ENCODE measurements at places on chromosomes 7 and 10.

GRCh38 chr7:115122388-115122787 is 200.5 kb downstream of the MDFIC start:
- H3K4me1 ChIP-seq, result no peaks in the 10 kb centered on the region
- no peaks in the 10 kb centered on the region for H3K36me3 ChIP-seq
- no peak overlapping the region for H3K27ac ChIP-seq

DNA sequence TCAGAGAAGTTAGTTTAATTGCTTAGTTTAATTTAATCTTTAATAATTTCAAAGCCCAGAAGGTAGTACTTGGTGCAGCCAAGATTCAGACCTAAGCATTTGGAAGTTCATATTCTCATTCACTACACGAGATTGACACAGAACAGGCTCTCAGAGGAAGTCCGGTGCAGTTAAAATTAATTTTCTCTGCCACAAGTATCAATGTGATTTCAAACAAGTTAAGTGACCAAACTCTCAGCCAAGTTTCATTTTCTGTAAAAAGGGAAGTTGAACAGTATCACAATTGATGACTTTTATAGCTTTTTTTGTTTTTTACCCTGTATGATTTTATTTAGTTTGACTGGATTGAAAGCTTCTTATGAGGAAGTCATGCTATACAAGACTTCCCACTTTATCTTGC is 1494.9 kb upstream of the LRRTM3 start:
- no peaks in the 10 kb centered on the region for H3K4me1 ChIP-seq
- H3K36me3 ChIP-seq, result no peaks in the 10 kb centered on the region
- no peak overlapping the region for H3K4me3 ChIP-seq
- no peak for DNase-seq

DNA sequence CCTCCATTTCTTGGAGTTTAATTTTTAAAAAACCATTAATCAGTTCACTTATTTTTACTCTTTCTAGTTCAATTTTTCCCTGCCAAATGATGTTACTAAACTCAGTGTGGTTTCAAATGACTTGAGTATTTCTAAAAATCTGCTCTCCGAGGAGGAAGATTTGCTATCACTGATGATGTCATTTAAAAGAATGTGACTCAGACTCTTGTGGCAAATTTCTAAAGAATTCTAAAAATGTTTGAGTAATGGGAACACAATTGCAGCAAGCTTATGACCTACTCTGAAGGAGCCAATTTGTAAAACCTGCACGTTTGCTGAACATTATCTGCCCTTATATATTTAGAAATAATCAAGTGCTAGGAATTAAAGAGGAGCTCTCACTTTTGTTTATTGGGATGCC is 88.6 kb downstream of the SPAG6 start:
- no peak for DNase-seq
- no peak overlapping the region for H3K4me3 ChIP-seq
- H3K27me3 ChIP-seq, result peaks cover 21% of the 10 kb centered on the region
- H3K36me3 ChIP-seq, result no peaks in the 10 kb centered on the region
- H3K4me1 ChIP-seq, result 0 out of 2 replicates have a peak, but pooled peaks cover 3% of the 10 kb centered on the region

GRCh38 chr7:111108000-111108399 is 17.1 kb downstream of the LRRN3 start:
- no peak overlapping the region for H3K4me3 ChIP-seq
- no peaks in the 10 kb centered on the region for H3K27me3 ChIP-seq
- no peaks in the 10 kb centered on the region for H3K4me1 ChIP-seq
- H3K27ac ChIP-seq, result no peak overlapping the region
- DNase-seq, result no peak
- no peaks in the 10 kb centered on the region for H3K36me3 ChIP-seq

GRCh38 chr10:48620719-48621118 is 15.8 kb upstream of the ARHGAP22 start:
- no peaks in the 10 kb centered on the region for H3K27me3 ChIP-seq
- no peaks in the 10 kb centered on the region for H3K4me1 ChIP-seq
- no peak overlapping the region for H3K27ac ChIP-seq
- no peaks in the 10 kb centered on the region for H3K36me3 ChIP-seq
- DNase-seq, result no peak

DNA sequence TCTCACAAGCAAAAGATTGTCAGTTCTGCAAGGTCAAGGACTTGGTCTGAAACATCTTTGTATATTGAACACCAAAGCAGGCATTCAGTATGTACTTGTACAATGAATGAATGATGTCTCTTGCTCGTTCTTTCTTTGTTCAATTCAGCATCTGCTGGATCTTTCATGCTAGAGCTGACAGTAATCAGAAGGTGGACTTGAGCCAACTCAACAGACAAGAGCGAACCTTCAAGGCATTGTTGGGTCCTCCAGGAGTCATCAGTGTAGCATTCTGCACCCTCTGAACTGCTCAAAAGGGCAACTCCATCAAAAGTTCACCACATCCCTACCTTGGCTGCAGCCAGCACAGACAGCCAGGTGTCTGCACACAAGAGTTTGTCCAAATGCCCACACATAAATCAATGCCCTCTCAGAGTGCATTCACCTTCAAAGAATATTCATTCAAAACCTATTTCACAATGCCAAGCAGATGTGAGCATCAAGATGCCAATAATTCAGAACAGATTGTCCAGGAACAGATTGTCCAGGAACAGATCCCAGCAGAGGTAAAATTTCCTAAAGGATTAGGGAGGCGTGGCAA is 386.7 kb downstream of the CALN1 start:
- no peak for DNase-seq
- H3K27me3 ChIP-seq, result no peaks in the 10 kb centered on the region
- H3K4me3 ChIP-seq, result no peak overlapping the region
- H3K27ac ChIP-seq, result no peak overlapping the region
- H3K4me1 ChIP-seq, result no peaks in the 10 kb centered on the region

DNA sequence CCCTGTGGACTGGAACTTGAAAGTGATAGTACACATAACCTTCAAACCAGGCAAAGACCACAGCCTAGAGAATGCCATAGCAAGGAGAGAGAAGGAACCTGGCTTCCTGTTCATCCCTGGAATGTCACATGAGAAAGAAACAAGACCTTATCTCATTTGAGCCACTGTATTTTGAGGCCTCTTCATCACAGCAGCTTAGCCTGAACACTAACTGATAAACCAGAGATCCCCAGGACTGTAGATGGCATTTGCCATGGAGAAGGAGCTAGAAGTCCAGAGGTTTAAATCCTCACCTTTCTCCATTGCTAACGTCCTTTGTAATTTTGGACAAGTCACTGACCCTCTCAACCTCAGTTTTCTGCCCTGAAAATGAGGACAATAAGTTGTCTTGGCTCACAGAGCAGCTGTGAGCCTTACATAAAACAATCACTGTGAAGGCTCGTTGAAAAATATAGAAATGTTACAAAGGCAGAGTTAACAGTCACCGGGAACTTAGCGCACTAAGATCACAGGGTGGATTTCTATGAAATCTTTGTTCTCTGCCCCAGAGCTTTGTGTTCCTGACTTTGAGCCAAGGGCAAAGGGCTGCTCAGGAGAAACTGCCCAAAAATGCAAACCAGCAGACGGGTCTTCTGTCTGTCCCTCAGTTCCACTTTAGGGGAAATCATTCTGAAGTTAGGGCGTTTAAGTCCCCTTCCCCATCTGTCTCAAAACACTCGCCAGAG is 197.0 kb downstream of the USP6NL start:
- H3K4me1 ChIP-seq, result no peaks in the 10 kb centered on the region
- DNase-seq, result no peak
- no peaks in the 10 kb centered on the region for H3K36me3 ChIP-seq
- H3K27ac ChIP-seq, result no peak overlapping the region
- no peaks in the 10 kb centered on the region for H3K27me3 ChIP-seq

GRCh38 chr7:3272691-3273141 is 28.3 kb upstream of the SDK1 start:
- no peaks in the 10 kb centered on the region for H3K36me3 ChIP-seq
- no peaks in the 10 kb centered on the region for H3K27me3 ChIP-seq
- no peak for DNase-seq
- H3K4me3 ChIP-seq, result no peak overlapping the region
- H3K4me1 ChIP-seq, result no peaks in the 10 kb centered on the region

- H3K4me3 ChIP-seq, result no peak overlapping the region
- no peak overlapping the region for H3K27ac ChIP-seq
- no peaks in the 10 kb centered on the region for H3K36me3 ChIP-seq
- H3K4me1 ChIP-seq, result no peaks in the 10 kb centered on the region
These were observed 5.7 kb upstream of the ZC3HAV1L start for GRCh38 chr7:139041378-139042085.

DNA sequence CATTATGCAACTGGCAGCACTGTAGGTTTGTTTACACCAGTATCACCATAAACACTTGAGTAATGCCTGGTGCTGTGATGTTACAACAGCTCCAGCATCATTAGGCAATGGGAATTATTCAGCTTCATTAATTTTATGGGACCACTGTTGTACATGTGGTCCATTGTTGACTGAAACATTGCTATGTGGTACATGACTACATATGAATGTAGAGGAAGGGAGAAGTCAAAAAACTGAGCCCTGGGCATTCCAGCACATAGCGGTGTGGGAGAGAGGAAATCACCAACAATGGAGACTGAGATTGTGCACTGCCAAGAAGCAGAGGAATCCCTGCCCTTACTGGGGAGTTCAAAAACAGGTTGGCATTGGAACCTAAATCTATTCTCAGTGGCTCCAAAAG is 89.0 kb downstream of the TRIM24 start:
- no peak overlapping the region for H3K27ac ChIP-seq
- no peak for DNase-seq
- H3K36me3 ChIP-seq, result peaks cover 32% of the 10 kb centered on the region
- H3K4me3 ChIP-seq, result no peak overlapping the region
- no peaks in the 10 kb centered on the region for H3K4me1 ChIP-seq

DNA sequence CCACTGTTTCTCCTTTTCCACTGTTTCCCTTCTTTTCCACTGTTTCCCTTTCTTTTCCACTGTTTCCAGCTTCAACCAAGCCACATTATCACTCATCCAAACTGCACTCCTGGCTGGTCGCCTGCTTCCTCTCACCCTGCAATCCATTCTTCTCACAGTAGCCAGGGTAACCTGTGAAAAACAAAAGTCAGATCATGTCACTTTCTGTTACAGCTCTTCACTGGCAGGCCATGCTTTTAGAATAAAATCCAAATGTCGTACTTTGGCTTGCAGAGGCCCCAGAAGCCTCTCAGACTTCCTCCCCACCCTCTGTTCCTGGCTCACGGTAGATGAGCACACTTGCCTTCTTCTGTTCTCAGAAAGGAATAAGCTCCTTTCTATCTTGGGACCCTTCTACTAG is 33.9 kb downstream of the STARD3NL start:
- no peak overlapping the region for H3K4me3 ChIP-seq
- H3K27me3 ChIP-seq, result no peaks in the 10 kb centered on the region
- peaks cover 1% of the 10 kb centered on the region for H3K4me1 ChIP-seq
- H3K27ac ChIP-seq, result no peak overlapping the region
- no peaks in the 10 kb centered on the region for H3K36me3 ChIP-seq
- no peak for DNase-seq

- H3K27ac ChIP-seq, result no peak overlapping the region
- H3K36me3 ChIP-seq, result no peaks in the 10 kb centered on the region
- DNase-seq, result no peak
- peaks cover 1% of the 10 kb centered on the region for H3K4me1 ChIP-seq
- H3K4me3 ChIP-seq, result no peak overlapping the region
- H3K27me3 ChIP-seq, result no peaks in the 10 kb centered on the region
These were observed 149.6 kb downstream of the BICC1 start for GRCh38 chr10:58662314-58662713.

GRCh38 chr10:75434291-75434690 is 2.9 kb downstream of the LRMDA start:
- no peak overlapping the region for H3K4me3 ChIP-seq
- peaks cover 60% of the 10 kb centered on the region for H3K27me3 ChIP-seq
- H3K27ac ChIP-seq, result no peak overlapping the region
- no peak for DNase-seq

GRCh38 chr7:134731616-134732015 is 47.8 kb upstream of the CALD1 start:
- H3K36me3 ChIP-seq, result no peaks in the 10 kb centered on the region
- H3K27ac ChIP-seq, result no peak overlapping the region
- no peak overlapping the region for H3K4me3 ChIP-seq
- DNase-seq, result no peak
- H3K4me1 ChIP-seq, result no peaks in the 10 kb centered on the region

DNA sequence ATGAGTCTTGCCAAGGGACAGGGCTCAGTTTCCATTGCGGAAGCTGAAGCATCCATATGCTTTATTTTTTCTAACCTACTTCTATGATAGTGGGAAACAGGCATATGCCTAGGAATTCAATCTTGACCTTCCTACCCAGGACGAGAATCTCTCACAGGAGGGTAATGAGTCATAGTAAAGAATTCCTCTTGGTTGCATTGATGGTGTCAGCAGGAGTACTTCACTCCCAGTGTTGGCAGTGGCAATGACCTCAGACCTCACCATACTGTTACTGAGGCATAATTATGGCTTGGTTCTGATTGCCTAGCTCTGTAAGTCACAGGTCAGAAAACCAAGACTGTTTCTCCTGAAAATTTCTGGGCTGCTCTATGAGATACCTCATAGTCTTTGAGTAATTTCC is 552.9 kb downstream of the ARL4A start:
- peak; percentile 1 for DNase-seq
- H3K27me3 ChIP-seq, result no peaks in the 10 kb centered on the region
- no peak overlapping the region for H3K27ac ChIP-seq
- no peaks in the 10 kb centered on the region for H3K4me1 ChIP-seq
- no peaks in the 10 kb centered on the region for H3K36me3 ChIP-seq
- no peak overlapping the region for H3K4me3 ChIP-seq

DNA sequence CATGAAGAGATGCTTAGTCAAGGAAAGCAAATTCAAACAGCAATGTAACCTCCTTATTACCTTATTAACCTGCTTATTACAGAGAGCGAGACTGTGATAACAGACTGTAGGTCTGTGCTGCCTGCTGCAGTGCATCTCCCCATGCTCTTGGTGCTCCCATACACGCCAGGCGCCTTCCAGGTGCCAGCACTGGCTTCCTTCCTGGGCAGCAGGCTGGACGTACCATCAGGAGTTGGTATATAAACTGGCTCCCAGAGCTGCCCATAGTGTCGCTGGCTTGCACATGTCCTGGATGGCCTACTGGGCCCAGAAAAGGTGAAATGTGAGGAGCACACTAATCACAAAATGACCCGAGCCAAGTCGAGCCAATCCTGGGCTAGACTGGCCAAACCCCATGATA is 13.5 kb downstream of the ATP6V0E2 start:
- H3K36me3 ChIP-seq, result no peaks in the 10 kb centered on the region
- H3K4me3 ChIP-seq, result no peak overlapping the region
- H3K27ac ChIP-seq, result no peak overlapping the region
- no peak for DNase-seq

DNA sequence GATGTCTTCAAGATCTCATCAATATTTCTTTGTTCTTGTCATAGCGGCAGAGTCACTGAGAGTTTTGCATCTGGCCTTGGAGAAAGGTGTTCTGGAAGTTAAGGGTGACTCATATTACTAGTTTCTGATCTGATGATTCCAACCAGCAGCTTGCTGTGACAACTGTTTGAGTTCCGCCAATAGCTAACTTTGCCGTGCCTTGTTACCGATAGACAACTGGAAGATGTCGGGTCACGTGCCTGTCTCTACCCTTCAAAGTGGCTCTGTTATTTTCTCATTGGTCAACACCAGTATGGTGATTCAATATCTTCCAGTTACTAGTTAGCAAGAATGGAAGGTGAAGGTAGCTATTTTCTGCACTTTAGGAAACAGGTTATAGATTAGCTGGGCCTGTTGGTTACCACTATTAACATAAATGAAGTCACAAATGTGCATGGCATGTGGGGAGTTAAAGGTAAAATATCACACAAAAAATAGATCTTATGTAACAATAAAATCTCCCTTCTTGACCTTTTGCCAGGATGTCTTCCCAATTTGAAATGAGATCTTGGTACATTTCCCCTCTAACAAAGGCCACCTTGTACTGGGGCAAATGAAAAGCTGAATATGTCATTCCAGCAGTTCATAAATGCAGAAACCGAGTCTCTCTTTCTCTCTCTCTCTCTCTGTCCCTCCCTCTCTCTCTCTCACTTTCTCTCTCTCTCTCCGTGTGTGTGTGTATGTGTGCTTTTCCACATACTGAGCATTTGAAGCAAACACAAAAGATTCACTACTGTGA is 2.6 kb upstream of the MGAM2 start:
- H3K27me3 ChIP-seq, result no peaks in the 10 kb centered on the region
- no peak overlapping the region for H3K4me3 ChIP-seq
